Stomach (tissue), 19 donors: ENCODE measurements at places on chromosomes 6 and 20. TPM values are rescaled to one million over a fixed set of nuclear protein-coding genes. Genes with fewer than 3 reads are reported as not detected.

The THBS2 gene
- 56.0 TPM for total RNA-seq

GRCh38 chr6:40543146-40543545, 44.0 kb downstream of the LRFN2 start:
- H3K27me3 ChIP-seq: no peaks in the 10 kb centered on the region
- H3K27ac ChIP-seq: no peak overlapping the region
- no peaks in the 10 kb centered on the region for H3K4me1 ChIP-seq
- no peak overlapping the region for H3K4me3 ChIP-seq
- DNase-seq: no peak
- no peaks in the 10 kb centered on the region for H3K36me3 ChIP-seq

DNA sequence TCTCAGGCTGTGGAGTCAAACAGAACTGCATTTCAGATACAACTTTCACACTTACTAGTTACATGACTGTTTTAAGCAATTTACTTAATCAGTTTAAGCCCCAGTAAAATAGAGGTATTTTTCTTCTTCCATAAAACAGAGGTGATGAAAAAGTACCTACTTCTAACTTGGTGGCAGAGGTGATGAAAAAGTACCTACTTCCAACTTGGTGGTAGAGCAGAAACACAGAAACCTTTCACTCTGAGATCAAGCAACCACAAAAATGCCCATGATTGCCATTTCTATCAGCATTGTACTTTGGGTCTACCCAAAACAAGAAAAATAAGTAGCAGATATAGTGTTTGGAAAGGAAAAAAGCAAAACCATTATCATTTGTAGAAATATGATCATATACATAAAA, 148.7 kb downstream of the OPRM1 start:
- no peaks in the 10 kb centered on the region for H3K4me1 ChIP-seq
- no peaks in the 10 kb centered on the region for H3K27me3 ChIP-seq
- no peaks in the 10 kb centered on the region for H3K36me3 ChIP-seq
- no peak overlapping the region for H3K27ac ChIP-seq
- H3K4me3 ChIP-seq: no peak overlapping the region

GRCh38 chr6:89081129-89081422, 525 bp downstream of the PNRC1 start:
- no peaks in the 10 kb centered on the region for H3K27me3 ChIP-seq
- H3K27ac ChIP-seq: peak overlapping the region; percentile 100
- peaks cover 19% of the 10 kb centered on the region for H3K4me1 ChIP-seq
- peak overlapping the region; percentile 100 for H3K4me3 ChIP-seq
- H3K36me3 ChIP-seq: peaks cover 25% of the 10 kb centered on the region

DNA sequence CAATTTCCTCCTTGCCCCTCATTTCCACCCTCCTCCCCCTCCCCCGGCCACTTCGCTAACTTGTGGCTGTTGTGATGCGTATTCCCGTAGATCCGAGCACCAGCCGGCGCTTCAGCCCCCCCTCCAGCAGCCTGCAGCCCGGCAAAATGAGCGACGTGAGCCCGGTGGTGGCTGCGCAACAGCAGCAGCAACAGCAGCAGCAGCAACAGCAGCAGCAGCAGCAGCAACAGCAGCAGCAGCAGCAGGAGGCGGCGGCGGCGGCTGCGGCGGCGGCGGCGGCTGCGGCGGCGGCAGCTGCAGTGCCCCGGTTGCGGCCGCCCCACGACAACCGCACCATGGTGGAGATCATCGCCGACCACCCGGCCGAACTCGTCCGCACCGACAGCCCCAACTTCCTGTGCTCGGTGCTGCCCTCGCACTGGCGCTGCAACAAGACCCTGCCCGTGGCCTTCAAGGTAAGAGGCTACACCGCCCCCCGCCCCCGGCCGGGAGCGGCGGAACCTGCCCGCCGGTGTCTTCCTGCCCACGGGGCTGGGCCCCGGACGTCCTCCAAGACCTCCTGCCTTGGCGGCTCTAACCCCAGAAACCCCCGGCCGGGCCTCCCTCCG, 44.9 kb upstream of the SUPT3H start:
- DNase-seq: peak; percentile 36
- peaks cover 3% of the 10 kb centered on the region for H3K27me3 ChIP-seq
- H3K4me3 ChIP-seq: peak overlapping the region; percentile 59
- peak overlapping the region; percentile 82 for H3K27ac ChIP-seq
- no peaks in the 10 kb centered on the region for H3K36me3 ChIP-seq
- peaks cover 32% of the 10 kb centered on the region for H3K4me1 ChIP-seq

DNA sequence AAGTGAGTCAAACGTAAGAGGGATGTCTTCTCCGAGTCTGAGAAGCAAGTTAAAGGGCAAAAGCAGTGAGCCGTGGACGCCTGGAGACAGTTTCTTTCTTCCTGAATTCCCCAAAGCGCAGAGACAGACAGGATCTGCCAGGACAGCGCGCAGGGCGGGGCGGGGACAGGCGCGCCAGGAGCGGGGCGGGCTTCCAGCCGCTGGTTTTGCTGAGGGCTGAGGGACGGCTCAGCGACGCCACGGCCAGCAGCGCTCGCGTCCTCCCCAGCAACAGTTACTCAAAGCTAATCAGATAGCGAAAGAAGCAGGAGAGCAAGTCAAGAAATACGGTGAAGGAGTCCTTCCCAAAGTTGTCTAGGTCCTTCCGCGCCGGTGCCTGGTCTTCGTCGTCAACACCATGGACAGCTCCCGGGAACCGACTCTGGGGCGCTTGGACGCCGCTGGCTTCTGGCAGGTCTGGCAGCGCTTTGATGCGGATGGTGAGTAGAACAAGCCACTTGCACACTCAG, at the start of gene SCGN:
Gene SCGN (plus strand): TSS at position 209 of the 509 bp plus-strand sequence. CDS start 189 bp downstream, at position 398.
- no peaks in the 10 kb centered on the region for H3K36me3 ChIP-seq
- DNase-seq: peak; percentile 90
- H3K4me1 ChIP-seq: peaks cover 7% of the 10 kb centered on the region
- H3K27me3 ChIP-seq: peaks cover 10% of the 10 kb centered on the region
- H3K27ac ChIP-seq: peak within 1 kb of the TSS; percentile 31

DNA sequence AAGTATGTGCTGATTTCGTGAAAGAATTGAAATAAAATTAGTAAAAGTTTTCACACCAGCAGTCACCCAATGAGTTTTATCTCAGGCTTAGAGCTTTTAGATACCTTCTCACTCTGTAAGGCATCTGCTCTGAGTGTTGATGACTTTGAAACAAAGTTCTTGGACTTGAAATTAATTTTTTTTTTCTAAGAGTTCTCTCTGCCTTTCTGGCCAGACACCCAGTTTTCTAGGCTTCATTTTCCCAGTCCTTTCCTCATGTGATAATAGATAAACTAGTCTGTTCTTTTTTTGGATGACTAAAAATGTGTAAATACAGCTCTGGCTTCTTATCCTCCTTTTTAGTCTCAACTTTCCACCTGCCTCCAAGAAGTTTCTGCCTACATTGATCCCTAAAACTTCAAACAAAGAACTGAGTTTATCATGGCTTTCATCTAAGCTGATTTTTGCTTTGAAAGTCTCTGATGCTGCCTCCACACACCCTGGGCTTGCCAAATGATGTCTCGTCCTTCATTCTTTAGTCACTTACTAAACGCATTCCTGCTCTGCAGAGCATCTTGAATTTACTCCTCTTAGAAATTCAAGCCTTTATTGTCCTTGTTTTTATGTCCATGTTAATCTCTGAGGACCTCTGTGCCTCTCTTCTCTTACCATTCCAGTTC, 32.7 kb downstream of the SLX4IP start:
- H3K36me3 ChIP-seq: no peaks in the 10 kb centered on the region
- peaks cover 4% of the 10 kb centered on the region for H3K4me1 ChIP-seq
- H3K4me3 ChIP-seq: no peak overlapping the region
- peak overlapping the region; percentile 43 for H3K27ac ChIP-seq
- no peaks in the 10 kb centered on the region for H3K27me3 ChIP-seq
